ENCODE measurements at places on chromosomes 6 and 20.
A peak's percentile ranks its signal among the peaks of the same experiment; 100 is the strongest.

DNA sequence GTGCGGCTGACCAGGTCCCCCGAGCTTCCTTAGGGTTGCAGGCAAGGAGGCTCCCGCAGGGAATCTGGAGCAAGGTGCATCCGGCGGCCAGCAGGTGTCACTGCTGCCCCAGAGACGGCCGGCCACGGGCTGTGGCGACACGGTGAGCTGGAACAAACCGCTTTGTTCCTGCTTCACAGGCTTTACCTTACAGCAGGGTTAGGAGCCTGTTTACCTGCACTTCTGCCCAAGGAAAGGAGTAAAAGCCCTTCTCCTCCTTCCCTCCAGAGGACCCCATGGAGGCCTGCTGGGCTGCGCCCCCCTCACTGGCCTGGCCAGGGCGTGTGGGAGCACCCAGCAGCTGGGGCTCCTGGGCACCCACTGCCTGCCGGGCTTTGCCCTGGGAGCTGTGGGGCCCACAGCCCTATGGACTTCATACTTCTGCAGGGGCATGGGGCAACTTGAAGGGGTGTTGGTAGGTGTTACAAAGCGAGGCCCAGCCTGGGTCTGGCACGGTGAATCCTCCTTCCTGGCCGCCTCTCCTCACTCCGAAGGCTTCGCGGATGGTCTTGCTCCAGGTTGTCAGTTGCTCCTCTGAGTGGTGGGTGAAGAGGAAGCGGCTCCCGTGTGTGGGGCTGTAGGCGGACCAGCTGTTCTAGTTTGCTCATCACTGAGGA is 88.4 kb downstream of the CDC5L start:
- peak; percentile 95 for DNase-seq

DNA sequence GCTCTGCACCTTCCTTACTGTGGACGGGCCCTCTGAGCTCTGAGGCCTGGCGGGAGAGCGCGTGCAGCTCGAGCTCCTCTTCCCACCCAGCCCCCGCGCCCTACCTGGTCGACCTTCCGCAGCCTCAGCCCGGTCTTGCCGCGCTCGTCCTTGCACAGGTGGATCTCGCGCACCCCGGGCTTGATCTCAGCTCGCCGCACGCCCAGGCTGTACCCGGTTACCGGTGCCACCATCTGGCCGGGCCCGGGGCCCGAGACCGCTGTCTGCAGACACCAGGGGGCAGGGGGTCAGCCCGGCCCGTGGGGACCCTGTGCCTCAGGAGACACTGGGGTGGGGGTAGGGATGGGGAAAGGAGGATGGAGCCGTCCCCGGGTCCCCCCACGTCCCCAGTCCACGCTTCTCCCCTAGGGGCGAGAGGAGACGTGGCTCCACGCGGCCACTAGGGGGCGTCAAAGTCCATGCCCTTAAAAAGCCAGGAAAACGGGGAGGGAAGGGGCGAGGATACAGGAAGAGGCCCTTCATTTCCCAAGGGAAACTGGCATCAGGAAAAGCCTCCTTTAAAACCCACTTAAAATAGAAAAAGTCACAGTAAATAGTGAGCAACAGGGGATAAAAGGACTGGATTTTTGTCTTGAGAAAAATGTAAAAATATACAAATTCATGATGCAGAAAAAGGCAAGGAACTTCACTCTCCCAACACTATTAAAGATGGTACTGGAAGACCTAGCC is 15.5 kb downstream of the SDCBP2 start:
- DNase-seq, result peak; percentile 83

DNA sequence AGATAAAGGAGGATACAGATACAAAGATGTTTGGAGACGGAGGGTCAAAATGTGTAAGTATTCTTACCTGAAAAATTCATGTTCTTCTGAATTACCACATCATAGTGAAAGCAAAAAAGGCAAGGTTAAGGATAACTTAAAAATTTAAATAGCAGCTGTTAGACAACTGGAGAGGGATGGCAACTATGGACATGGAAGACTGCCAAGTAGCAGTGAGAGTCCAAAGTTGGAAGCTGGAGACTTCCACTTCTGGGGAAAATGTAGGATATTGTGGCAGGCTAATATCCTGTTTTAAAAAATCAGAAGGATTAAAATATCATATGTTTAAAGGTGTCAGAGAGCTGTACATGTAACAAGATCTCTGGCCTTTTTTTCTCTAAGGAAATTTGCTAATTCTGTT is 29.8 kb downstream of the SYCP2 start:
- no peak for DNase-seq

- no peak for DNase-seq
Observed at GRCh38 chr6:32775071-32775470, 11.7 kb upstream of the HLA-DQB2 start.

GRCh38 chr6:125853168-125853567 is 62.4 kb downstream of the NCOA7 start:
- no peak for DNase-seq

- DNase-seq, result no peak
Observed at GRCh38 chr20:10509376-10509775, 74.3 kb downstream of the SLX4IP start.

DNA sequence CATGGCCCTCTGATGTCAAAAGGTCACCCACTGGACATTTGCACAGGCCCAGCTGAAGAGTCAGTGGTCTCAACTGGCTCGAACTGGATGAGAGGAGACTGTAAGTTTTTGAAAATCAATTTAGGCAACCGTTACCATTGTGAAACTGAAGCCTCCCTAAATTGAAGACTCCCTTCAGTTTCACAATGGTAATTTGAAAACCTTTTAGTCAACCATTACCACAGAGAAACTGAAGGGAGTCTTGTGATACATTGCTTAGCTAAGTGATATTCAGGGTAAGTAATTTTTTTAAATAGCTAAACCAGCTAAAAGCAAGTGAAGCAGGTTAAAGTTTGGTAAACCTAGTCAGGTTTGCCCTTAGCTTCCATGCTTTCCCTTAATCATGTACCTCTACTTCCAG is 197.3 kb upstream of the NT5E start:
- no peak for DNase-seq

GRCh38 chr6:108119769-108120141 is 45.2 kb upstream of the OSTM1 start:
- no peak for DNase-seq

- peak; percentile 44 for DNase-seq
Observed at GRCh38 chr6:119110601-119111548, 32.4 kb upstream of the FAM184A start.
